ELR (cell line): ENCODE measurements at places on chromosomes 16 and 17.
A peak's percentile ranks its signal among the peaks of the same experiment; 100 is the strongest.

DNA sequence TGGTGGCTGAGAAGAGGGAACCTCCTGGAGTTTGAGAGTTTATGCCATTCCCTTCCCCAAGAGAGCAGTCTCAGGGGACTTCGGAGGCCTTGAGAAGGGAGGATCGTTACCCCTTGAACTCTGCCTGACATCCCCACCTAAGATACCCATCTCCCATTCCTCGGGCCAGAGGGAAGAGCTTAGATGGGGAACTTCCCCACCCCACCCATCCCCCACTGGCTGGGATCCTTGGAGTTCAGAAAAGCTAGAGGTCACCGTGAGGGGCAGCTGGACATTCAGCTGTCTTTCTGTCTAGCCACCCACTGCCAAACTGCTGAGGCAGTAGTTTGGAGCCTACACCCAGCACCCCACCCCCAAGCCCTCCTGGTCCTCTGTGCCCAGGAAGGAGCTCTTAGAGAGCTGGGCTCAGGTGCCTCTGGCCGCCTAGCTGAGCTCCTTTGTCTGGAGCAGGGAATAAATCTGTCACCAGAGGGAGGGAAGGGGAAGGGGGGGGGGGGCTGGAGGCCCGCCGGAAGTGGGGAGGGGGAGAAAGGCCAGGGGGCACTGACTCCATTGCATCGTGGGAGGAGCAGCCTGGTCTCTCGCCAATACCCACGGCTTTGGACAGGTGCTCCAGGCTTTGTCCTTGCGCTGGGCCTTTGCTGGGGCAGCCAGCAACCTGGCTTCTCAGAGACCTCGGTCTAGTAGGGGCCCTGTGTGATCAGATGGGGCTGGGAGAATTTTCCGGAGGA, 1.0 kb downstream of the HSD11B2 start:
- no peak for DNase-seq

DNA sequence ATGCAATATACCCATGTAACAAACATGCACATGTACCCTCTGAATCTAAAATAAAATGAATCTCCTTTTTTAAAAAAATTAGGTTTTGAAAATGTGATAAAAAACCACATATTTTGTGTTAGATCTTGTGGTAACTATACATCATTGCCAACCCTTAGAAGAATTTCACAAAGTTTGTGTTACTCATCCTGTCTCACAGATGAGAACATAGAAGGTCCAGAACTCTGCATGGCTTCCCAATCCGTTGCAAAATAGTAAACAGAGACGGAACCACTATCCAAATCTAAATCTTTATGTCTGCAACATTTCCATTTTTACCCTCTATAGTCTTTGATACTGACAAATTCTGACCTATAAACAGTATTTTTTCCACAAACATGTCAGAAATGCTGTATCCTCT, 759.9 kb downstream of the KCNJ2 start:
- peak; percentile 7 for DNase-seq

DNA sequence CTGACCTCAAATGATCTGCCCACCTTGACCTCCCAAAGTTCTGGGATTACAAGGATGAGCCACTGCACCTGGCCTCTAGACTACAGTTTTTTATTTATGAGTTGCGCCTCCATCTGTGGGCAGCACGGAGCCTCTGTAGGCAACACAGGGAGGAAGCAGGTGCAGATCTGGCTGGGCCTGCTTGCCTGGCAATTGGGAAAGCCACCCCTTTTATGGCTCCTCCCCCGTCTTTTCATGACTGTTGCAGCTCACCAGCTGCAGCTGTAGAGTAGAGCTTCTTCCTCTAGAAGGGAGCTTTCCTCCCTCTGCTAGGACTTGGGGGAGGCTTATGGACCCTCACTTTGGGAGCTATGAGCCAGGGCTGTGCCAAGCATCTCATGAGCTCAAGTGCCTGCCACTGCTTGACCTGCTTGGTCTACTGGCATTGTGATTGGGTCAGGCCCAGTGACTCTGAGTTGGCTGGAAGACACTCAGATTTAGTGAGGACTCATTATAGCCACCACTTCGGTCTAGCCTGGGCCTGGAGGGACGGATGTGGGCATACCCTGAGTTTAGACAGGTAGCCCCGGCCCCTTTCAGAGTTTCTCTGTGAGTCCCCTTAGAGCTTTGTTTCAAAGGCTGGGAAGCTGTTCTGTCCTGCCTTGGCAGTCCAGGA, 6.9 kb upstream of the SLC7A6 start:
- no peak for DNase-seq

DNA sequence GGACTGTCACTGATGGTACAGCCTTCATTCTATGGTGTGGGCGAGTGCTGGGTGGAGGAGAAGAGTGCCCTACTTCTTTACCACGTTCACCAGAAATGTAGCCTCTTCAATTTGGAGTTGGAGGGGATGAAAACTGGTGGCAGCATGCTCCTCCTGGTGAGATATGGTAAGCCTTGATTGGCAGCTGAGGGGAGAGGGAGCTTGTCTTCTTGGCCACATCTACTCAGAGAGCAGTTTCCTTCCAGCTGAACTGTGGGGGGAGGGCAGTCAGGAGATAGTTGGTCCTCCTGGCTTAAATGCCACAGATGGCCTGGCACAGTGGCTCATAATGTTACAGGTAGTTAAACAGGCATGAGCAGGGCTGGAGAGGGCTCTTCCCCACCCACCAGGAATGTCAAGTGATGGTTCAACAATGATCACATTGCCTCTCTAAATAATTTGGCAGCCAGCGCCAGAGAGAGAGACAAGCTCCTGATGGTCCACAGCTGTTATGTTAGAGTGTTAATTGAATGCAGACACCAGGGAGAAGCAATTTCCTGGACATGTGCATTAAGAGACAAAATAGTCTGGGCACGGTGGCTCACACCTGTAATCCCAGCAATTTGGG, 9.0 kb upstream of the MAPK3 start:
- DNase-seq: no peak

GRCh38 chr17:5804251-5804650, 219.9 kb upstream of the NLRP1 start:
- no peak for DNase-seq

DNA sequence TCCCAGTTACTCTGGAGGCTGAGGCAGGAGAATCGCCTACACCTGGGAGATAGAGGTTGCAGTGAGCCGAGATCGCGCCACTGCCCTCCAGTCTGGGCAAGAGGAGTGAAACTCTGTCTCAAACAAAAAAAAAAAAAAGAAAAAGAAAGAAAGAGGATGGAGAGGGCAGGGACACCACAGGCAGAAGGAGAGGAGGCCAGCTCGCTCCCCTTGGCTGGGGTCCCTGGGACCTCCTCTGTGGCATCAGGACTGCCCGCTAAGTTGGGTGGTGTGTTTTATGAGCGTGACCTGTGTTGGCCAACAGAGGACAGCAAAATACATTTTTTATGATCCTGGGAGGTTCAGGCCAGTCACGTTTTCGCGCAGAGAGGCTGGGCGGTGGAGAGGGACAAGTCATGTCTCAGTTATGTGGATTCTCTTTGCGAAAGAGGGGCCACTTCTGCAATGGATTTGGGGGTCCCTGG, 229.6 kb downstream of the MRTFB start:
- DNase-seq: peak; percentile 88

DNA sequence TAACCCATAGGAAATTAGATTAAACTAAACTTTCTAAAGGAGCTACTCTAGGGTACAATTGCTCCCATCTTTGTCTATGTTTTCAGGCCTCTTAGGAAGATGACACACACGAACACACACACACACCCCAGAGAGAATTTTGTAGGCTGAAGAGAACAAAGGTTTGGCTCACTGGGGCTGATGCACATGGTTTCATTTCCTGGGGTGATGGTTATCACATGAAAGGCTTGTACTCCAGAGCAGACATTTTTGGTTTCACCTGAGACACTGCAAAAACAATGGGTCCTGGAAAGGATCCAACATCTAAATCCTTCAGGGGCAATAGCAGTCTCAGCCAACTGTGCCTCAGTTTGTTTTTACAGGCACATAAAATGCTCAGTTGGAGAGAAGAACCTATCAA, 62.8 kb downstream of the GRB7 start:
- no peak for DNase-seq

- DNase-seq: no peak
These were observed 940.4 kb downstream of the KCNJ2 start for GRCh38 chr17:71109697-71110096.

GRCh38 chr17:41657176-41657754, 31.4 kb upstream of the EIF1 start:
- DNase-seq: no peak
